COR-L47 (cell line): ENCODE measurements at places on chromosomes 11 and 22.

GRCh38 chr11:85628771-85629341, 463 bp downstream of the TMEM126B start:
- DNase-seq: no peak

GRCh38 chr11:34721646-34722045, 100.8 kb downstream of the EHF start:
- no peak for DNase-seq

DNA sequence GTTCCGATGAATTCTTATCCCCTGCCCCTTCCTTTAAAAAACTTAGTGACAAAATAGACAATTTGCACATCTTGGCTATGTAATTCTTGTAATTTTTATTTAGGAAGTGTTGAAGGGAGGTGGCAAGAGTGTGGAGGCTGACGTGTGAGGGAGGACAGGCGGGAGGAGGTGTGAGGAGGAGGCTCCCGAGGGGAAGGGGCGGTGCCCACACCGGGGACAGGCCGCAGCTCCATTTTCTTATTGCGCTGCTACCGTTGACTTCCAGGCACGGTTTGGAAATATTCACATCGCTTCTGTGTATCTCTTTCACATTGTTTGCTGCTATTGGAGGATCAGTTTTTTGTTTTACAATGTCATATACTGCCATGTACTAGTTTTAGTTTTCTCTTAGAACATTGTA, 12.0 kb downstream of the CCND1 start:
- no peak for DNase-seq

DNA sequence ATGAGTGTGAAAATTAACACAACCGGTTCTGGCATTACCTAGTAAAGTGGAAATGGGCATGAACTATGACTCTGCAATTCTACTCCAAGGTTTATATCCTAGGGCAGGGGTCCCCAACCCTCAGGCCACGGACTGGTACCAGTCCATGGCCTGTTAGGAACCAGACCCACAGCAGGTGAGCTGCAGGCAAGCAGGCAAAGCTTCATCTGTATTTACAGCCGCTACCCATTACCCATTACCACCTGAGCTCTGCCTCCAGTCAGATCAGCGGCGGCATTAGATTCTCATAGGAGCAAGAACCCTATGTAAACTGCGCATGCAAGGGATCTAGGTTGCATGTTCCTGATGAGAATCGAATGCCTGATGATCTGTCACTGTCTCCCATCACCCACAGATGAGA, 49.8 kb downstream of the MORC2 start:
- DNase-seq: no peak

DNA sequence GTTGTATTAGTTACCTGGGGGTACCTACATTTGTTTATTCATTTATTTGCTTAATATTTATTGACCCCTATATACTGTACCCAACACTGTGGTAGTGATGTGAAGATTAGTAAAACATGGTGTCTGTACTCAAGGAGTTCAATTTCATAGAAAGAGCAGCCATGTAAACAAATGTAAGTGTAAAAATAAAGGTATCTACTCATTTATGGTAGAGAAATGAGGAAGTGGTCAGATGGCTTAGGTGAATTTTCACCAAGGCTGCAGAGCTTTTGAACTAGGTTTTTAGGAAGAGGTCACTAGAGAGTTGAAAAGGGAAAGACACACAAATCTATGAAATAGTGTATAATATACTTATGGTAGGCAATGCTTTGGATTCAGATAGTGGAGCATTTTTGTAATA, 11.1 kb downstream of the CTR9 start:
- DNase-seq: no peak

DNA sequence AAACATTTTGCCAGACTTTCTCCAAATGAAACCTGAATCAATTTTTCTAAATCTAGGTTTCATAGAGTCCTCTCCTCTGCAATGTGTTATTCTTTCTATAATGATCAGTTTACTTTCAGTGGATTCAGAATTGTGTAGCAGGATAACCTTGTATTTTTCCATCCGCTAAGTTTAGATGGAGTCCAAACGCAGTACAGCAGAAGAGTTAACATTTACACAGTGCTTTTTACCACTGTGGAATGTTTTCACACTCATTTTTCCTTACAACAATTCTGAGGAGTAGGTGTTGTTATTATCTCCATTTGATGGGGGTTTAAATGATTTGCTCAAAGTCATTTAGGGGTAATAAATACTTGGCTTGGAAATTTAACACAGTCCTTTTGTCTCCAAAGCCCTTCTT, 9.6 kb downstream of the RAG1 start:
- DNase-seq: no peak

- no peak for DNase-seq
Observed at GRCh38 chr22:20271114-20271994, 3.2 kb upstream of the RTN4R start.

- no peak for DNase-seq
Observed at GRCh38 chr11:61783717-61784505, 8.5 kb downstream of the TMEM258 start.

DNA sequence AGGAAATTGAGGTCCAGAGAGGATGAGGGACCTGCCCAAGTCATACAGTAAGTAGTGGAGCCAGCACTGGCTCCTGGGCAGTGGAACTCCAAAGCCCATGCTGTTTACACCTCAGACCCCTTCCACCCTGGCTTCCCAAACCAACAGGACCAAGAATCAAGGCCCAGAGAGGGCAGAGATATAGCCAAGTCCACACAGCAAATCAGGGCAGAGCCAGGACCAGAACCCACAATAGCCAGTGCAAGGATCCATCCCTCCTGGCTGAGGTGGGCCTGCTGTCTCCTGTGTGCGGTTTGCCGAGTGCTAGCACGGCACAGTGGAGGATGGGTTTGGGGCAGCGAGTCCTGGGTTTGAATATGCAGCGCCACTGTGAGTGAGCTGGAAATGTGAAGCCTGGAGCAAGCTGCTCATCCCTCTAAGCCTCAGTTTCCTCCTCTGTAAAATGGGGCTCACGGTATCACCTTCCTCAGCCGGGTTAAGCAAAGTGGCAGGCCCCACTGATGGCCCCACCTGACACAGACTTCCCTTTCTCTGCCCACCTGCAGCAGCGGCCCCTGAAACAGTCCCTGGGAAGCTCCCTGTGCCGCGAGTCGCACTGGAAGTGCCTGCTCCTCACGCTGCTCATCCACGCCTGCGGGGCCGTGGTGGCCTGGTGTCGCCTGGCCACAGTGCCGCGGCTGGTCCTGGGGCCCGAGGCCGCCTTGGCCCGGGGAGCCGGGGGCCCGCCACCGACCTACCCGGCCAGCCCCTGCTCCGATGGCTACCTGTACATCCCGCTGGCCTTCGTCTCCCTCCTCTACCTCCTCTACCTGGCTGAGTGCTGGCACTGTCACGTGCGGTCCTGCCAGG, 2.3 kb downstream of the TMEM151A start:
- no peak for DNase-seq

DNA sequence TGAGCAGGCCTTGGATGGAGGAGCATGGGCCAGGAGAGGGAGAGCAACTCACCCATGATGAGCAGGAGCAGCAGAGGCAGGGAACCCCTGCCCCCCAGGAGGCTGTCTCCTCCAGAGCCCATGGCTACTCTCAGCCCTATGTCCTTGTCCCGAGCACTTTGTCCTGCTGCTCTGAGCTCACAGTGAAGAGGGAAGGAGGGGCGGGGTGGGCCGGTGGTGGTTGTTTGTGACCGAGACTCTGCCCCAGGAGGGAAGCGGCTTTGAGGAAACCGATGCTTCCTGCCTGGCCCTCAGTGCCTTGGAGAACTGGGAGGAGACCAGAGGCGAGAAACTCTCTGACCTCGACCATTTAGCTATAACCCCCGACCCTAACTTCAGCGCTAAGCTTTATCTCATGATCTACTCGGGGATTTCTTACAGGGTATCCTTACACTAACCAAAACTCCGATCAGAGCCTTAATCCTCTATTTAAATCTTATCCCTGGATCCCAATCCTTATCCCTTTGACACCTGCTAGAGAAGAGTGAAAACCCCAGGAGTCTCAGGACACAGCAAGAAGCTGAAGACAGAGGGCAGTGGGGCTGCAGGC, at the start of gene ROBO4:
TSS of gene ROBO4 (minus strand) at position 192 of the 589 bp plus-strand sequence. CDS start at position 122, 70 bp downstream.
- no peak for DNase-seq

GRCh38 chr11:8692417-8692816, 9.8 kb downstream of the RPL27A start:
- DNase-seq: no peak

DNA sequence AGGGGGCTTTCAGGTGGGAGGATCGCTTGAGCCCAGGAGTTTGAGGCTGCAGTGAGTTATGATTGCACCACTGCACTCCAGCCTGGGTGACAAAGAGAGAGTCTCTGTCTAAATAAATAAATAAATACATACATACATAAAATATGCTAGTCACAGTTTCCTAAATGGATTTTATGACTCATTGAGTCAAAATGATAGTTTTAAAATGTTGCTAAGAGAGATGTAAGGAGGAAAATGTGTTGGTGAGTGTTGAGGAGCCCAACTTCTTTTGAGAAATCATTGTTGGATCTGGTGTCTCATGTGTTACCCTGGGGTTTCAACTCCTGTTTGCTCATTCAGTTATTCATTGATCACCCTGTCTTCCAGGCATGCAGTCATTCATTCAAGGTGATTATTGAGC, 21.0 kb downstream of the PARVB start:
- DNase-seq: no peak

- no peak for DNase-seq
Observed at GRCh38 chr11:1736447-1736992, 13.9 kb downstream of the IFITM10 start.

GRCh38 chr11:114063149-114063828, 3.8 kb downstream of the ZBTB16 start:
- DNase-seq: no peak

GRCh38 chr22:17074648-17075002, 10.2 kb upstream of the IL17RA start:
- no peak for DNase-seq
